Body of pancreas (tissue), 4 donors: ENCODE measurements at places on chromosomes 3 and 15. TPM values are rescaled to one million over a fixed set of nuclear protein-coding genes. Genes with fewer than 3 reads are reported as not detected.

- DNase-seq, result no peak
Observed at GRCh38 chr15:76038512-76038911, 21.3 kb upstream of the TMEM266 start.

- no peak for DNase-seq
Observed at GRCh38 chr3:151142929-151143328, 57.5 kb downstream of the MED12L start.

GRCh38 chr15:43237842-43238470 is 17.1 kb upstream of the EPB42 start:
- DNase-seq, result no peak

DNA sequence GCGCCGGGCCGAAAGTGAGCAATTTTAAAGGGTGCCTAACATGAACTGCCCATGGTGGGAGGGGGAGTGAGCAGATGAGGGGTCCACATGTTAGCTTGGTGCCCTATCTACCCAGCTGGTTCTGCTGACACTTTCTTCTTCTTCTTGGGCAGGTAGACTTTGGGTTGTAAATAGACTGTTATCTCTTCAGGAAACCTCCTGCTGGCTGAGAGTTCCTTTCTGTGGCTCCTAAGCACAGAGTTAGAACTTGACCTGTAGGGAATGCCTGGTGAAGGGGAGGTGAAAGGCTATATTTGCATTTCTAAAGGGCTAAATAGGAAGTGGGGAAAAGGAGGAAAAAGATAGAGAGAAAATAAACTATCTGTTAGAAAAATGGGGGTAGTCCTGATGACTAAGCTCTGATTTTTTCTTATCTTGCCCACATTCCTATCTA is 521.4 kb upstream of the TGFBR2 start:
- no peak for DNase-seq

DNA sequence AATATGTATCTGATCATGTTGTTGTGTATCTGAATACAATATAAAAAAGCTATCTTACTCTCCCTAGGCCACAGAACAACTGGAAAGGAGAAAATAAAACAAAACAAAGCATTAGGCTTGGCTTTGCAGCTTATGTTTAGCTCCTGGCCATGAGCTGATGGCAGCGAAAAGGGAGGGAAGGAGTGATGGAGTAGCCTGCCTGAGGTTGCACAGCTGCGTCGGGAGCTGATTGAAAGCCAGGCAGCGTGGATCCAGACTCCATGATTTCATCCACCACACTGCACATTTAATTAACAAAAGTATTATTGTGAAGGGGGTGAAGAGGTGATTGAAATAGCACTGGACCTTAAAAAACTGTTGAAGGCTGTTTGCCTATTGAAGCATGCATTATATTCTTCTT is 212.2 kb downstream of the GABRG3 start:
- no peak for DNase-seq

Gene RPL35A
- total RNA-seq, result 156 TPM

GRCh38 chr3:121736112-121736511 is 13.4 kb downstream of the GOLGB1 start:
- DNase-seq, result no peak

DNA sequence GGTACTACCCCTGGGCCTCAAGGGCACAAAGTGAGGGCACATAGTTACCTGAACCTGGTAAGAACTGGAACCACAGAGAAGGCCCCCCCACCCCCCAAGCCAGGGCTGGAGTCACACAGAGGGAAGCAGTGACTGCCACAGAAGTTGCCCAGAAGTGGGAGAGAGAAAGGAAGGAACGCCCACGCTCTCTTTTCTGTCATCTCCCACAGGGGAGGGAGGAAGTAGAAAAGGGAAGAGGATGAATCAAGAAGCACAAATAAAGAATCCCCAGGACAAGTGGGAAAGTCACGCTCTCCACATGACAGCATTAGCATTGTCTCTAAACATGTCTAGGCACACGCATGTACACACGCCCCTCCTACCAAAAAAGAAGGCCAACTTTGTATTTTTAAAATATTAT is 114.7 kb upstream of the FRMD4B start:
- DNase-seq, result no peak

Gene IL17RB
- total RNA-seq, result 17.6 TPM

- no peak for DNase-seq
Observed at GRCh38 chr3:197567904-197568681, 12.3 kb upstream of the BDH1 start.

DNA sequence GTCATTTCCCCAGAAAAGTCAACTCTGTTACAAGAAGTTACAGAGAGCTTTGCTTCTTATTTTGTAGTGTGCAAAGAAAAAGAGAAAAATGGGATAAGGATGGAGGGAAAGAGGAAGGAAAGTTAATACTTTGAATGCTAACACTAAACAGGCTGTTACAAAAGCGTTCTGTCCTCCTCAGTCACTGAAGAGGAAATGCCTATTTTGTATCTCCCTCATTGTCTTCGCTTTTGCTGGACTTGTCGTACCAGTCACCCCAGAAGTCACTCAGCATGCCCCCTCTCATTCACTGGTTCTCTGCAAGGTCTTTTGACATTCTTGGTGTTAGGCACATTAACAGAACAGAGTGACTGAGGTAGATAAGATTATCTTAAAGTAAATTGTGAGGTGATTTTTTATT is 129.6 kb downstream of the ALCAM start:
- DNase-seq, result no peak

- DNase-seq, result no peak
Observed at GRCh38 chr15:66956672-66957430, 108.6 kb upstream of the SMAD3 start.

DNA sequence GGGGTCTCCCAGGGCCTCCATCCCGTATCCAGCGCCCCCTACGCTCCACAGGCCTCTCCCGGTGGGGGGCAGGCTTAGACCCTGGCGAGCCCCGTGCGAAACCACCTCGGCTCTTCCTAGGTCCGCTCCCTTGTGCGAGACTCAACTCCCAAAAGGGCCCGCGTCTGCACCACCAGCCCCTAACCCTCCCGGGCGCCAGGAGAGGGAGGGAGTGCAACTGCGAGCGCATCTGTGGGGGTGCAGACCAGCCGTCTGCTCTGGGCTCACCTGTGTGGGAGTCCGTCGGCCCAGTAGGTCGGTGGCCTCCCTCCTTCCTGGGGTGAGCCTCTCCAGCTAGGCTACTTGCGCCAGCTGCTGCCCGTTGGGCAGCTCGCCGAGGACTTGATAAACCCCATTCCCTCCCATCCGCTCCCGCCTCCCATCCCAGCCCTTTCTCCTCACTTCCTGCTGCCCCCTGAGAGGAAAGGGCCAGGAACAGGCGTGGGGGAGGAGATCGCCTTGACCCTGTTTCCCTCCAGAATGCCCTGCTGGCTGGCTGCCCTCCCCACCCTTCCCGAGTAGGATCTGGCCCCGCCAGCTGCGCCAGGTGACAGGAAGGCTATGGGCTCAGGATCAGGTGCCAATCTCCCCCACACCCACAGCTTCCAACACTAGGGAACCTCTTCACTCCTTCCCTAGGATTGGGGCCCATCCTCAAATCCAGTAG is at the start of gene HYAL2:
HYAL2 (minus strand) TSS at position 360 of the 706 bp plus-strand sequence. CDS start 2,256 bp downstream, outside the sequence.
- peak; percentile 49 for DNase-seq

DNA sequence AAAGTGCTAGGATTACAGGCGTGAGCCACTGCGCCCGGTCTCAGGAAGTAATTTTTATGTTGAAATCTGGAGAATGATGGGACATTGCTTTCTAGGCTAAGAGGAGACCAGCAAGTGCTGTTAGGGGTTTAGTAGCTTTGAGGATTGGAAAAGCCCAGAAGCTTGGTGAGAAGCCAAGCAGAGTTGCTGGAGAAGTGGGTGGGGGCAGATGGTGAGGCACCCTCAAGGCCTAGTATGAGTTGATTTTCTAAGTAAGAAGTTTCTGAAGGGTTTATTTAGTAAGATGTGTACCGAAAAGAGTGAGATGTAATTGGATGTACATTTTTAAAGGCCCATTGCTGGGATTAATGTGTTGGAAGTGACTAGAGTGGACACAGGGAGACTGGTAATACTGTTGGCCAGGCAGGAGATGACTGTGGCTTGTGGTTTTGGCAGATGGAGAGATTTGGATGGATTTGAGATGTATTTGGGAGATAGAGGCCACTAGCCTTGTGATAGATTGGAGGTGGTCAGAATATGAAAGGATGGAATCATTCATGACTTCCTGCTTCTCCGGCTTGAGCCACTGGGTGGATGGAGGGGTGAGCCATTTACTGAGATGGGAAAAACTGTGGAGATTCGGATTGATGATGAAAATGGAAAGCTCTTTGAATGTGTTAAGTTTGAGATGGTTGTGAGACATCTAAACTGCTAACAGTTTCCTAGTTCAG is 2.3 kb downstream of the LRRC28 start:
- no peak for DNase-seq

Gene SLC28A2
- 2.3 TPM for total RNA-seq

GRCh38 chr15:41182266-41182665 is 48.3 kb downstream of the EXD1 start:
- no peak for DNase-seq

- peak; percentile 3 for DNase-seq
Observed at GRCh38 chr3:42488687-42489086, 13.8 kb upstream of the VIPR1 start.

GRCh38 chr3:10554746-10555145 is 49.4 kb upstream of the ATP2B2 start:
- DNase-seq, result no peak

Gene GOLGA6A
- total RNA-seq, result not detected

DNA sequence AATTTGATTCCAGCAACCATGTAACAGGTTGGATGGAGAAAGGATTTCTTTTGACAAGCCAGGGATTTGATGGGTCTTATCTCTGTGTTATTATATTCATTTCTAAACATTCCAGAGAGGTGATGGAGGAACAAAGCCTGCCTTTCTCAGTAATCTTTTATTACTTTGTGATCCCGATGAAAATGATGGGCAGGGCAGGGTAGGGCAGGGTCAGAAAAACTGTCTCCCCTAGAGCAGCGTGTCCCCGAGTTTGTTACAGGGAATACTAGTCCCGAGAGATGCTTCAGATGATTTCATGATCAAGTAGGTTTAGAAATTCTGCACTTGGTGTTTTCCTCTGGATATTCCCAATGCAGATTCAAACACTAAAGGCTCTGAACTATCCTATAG is 111.8 kb upstream of the RGMA start:
- no peak for DNase-seq

Gene SYNPR
- total RNA-seq, result 0.52 TPM

- no peak for DNase-seq
Observed at GRCh38 chr15:39266890-39267289, 314.0 kb upstream of the THBS1 start.

DNA sequence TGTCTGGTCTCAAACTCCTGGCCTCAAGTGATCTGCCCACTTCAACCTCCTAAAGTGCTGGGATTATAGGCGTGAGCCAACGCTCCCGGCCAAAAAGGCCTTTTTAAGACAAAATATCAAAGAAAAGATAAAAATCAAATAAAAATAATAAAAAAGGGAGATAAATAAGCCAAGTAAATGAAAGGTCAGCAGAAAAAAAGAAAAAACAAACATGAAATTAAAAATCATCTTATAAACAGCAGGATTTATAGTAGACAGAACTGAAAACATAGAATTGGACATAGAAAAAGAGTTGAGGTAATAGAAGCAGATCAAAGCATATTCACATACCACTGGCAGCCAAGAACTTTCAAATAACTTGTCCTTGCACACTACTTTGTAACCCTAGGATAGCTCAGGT is 983.4 kb downstream of the ROBO2 start:
- no peak for DNase-seq

GRCh38 chr3:7871003-7871560 is 630.5 kb upstream of the LMCD1 start:
- no peak for DNase-seq

- no peak for DNase-seq
Observed at GRCh38 chr15:34011481-34011880, 27.5 kb downstream of the AVEN start.

GRCh38 chr15:79378394-79379109 is 53.6 kb upstream of the MINAR1 start:
- DNase-seq, result no peak

Gene GOLGA8T
- not detected for total RNA-seq

DNA sequence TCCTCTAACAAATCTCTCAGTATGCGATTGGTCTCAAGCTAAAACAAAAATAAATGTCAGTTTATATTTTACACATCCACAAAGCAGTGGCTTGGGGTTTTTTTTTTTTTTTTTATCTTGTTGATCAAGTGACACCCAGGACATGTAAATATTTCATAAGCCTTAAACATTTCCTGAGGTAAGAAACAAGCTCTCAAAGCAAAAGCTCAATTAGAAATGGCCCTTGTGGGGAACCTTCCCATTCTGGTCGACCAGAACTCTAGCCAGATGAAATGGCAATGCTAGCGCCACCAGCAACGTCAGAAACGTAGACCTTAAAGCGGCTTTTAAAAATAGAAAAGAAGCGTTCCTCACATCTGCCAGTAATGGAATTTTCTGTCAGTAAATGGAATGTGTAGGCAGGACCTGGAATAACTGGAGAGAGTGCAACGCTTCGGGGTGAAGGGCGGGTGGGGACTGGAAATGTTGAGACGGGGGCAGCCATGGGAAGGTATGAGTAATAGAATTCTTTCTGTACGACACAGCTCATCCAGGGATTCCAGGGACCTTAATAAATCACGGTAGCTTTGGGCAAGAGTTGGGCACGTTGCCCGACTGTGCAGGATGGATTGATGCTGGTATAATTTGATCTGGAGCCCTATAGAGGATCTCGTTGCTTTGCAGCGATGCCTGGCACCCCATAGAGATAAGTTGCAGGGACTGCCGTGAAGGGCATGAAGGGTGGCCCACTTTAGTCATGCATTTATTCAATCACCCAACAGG is 44.4 kb downstream of the BTD start:
- no peak for DNase-seq

GRCh38 chr15:39207532-39208115 is 373.3 kb upstream of the THBS1 start:
- no peak for DNase-seq

DNA sequence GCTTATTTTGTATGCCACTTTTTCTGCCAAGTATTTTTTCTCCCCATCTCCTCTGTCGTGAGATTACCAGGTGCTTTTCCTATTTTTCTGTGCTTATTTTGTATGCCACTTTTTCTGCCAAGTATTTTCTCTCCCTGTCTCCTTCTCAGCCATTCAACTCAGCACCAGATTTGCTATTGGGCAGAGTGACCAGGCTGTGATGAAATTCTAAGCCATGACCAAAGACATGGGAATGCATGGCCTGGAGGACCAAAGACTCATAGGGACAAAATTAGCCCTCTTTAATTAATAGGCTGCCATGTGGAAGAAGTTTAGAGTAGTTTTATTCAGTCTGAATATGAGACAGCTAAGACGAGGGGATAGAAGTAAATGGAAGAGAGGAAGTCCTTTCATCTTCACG is 257.4 kb downstream of the SQOR start:
- no peak for DNase-seq

DNA sequence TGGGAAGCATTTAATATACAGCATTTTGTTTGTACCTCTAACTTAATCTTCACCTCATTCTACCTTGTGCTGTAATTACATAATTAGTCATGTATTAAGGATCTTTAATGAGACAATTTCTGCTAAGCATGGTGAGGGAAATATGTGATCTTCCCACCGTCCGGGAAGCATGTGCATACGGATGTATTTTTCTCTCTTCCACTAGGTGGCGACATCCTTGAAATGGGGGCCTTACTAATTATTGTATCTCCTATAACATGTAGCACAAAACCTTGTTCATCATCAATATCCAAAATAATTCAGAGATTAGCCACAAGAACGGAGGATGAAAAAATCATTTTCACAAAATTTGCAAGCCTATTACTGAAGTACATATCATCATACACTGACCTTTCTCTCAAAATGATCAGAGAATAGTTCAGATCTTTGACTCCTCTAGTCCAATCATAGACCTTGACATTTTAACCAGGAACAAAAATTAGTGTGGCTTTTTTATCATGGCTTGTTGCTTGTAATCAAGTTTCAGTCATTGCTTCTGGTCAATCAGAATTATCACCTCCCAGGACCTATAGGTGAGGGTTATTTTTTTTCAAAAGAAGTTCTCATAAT is 148.9 kb upstream of the GBE1 start:
- peak; percentile 32 for DNase-seq
